Left renal cortex interstitium (tissue), 4 donors: ENCODE measurements at places on chromosomes 7 and 10. TPM values are rescaled to one million over a fixed set of nuclear protein-coding genes. Genes with fewer than 3 reads are reported as not detected.

- no peak for DNase-seq
Measured at GRCh38 chr10:21885940-21886339, 117.6 kb downstream of the DNAJC1 start.

DNA sequence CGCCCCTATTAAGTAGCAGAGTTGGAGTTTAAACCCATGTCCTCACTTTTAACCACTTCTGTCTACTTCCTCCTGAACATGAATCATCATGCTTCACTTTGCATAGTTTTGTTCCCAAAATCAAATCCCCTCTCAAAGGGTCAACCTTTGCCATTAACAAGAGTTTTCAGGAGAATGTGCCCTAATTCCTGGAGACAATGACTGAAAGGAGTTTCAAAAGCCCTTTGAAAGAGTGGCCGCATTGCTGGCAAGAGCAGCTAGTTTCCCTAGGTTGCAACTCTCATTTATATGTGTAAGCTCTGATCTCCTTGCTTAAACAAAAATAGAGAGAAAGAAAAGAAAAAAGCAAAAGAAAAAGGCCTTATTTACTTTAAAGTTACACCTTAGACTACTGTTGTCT is 9.2 kb downstream of the LGI1 start:
- no peak for DNase-seq

Gene IL6
- not detected for polyA plus RNA-seq

GRCh38 chr10:24824536-24824935 is 100.8 kb upstream of the ARHGAP21 start:
- no peak for DNase-seq

DNA sequence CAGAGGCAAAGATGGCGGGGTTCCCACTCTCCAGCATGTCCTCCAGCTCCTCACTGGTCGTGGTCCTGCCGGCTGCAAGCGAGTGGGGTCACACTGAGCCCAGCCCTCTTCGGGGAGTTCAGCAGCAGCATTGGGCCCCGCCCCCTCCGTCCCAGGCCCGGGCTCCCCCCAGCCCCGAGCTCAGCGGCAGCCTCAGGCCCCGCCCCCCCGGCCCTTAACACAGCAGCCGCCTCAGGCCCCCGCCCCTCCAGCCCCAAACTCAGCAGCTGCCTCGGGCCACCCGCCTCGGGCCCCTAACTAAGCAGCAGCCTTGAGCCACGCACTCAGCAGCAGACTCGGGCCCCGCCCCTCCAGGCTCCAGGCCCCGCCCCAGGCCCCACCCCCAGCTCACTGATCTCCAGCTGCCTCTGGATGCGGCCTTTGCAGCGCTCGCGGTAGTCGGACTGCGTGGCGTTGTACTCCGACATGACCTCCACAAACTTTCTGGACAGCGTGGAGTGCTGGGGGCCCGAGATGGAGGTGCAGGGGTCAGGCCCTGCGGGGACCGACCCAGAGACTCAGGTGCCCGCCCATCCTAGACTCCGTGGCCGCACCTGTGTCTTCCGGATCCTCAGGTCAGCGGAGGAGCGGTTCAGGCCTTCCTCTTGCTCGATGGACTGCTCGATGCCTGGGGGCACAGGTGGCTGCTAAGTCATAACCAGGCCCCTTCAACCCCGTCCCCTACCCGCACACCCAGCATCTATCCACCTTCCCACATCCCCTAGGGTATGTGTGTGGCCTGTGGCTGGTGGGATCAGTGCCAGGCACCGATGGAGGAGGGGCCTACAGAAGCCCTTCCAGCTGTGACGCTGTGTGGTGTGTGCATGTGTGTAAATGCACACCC is 15.5 kb downstream of the STX1A start:
- DNase-seq = no peak
